ENCODE measurements at places on chromosomes 5 and 9.

DNA sequence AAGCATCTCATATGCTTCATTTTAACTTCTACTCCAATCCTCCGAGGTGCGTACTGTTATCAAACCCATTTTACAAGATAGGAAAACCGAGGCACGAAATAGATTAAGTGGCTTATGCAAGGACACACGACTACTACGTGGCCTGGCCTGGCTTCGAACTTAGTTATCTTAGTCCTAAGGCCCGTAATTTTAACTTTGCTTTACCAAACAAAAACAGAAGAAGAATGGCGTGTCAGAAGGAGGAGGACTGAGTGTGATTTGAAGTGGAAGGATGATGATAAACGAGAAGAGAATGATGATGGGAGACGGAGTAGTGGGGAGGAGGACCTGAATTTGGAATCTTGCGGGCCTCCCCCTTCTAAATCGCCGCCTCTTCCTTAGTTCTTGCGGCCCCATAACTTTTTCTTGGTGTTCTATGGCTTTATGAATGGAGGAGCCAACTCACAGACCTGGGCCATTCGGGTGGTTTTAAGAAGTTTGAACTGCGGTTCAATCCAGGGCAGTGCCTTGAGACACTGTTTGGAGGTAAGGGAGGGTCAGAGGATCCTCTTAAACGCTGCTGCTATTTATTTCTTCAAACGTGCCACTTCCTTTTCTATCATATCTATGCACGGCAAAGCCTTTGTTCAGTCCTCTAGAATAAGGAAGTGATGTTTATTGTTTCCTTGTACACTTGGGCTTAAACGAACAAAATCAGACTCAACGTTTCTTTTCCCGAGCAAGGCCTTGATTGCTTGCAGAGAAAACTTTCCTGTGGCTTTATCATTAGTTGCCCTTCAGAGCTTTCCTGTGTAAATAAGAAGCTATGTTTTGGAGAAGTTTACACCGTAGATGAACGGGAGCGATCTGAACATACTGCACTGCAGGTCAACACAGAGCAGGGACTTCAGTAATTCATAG is 795 bp downstream of the CNOT8 start:
- no peak for DNase-seq

DNA sequence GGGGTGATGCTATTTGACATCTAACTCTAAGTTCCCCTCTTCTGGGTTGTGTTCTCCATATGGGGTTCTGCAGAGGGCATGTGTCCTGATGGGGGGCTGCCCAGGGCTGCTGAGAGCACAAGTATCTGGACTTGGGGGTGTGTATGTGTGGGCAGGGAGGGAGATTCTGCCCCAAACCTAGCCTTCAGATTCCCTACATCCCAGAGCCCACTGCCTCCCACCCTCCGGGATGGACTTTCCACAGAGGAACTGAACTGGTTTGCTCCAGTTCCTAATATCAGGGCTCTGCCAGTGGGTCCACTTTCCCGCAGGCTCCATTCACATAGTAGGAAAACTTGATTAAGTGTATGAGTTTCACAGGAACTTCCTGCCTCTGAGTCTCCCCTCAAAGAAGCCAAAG is 16.4 kb upstream of the TIFAB start:
- DNase-seq, result no peak

DNA sequence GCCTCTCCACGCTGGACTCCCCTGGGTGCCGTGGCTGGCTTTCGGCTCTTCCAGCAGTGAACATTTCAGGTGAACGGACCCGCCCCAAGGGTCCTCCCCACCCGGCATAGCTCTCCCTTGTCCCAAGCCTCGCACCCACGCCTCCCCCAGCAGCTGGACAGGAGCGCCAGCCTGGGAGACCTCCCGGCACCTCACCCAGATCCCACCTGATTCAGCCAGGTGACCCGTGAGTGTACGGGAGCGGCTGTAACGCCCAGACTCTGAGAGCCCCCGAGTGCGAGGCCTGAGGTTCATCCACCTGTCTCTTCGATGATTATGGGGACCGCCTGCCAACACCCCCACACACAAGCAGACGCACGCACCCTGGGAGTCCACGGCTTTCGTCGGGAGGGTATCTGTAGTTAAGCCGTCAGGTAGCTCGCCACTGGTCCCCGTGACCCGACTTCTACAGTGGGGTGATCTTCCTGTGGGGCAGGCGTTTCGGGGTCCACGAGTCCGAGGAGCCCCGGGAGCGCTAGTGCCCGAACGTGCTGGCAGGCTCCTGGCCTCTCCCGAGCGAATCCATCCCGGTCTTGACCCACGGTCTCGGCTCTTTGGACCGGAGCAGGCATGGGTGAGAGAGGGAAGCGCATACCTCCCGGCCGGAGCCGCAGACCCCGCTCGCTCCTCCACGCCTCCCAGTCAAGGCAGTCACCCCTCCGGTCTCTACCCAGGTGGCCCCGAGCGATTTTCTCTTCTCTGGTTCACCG is 14.9 kb downstream of the TRIM7 start:
- DNase-seq, result no peak

DNA sequence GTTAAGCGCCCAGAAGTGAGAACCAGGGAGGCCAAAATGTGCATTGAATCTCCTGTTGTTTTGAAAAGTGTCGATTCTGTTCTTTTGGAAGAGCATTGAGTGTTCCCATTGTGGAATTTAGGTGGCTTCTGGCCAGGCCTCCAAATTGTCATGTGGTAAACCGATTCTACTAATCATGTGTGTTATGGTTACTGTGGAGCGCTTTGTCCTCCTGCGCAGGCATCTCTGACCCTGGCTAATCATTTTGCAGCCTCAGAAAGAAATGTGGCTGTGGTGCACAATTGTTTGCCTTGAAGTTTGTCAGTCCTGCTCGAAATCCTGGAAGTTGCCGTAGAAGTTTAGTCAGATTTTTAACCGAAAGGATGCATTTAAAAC is 121.3 kb downstream of the RASGRF2 start:
- DNase-seq, result no peak

DNA sequence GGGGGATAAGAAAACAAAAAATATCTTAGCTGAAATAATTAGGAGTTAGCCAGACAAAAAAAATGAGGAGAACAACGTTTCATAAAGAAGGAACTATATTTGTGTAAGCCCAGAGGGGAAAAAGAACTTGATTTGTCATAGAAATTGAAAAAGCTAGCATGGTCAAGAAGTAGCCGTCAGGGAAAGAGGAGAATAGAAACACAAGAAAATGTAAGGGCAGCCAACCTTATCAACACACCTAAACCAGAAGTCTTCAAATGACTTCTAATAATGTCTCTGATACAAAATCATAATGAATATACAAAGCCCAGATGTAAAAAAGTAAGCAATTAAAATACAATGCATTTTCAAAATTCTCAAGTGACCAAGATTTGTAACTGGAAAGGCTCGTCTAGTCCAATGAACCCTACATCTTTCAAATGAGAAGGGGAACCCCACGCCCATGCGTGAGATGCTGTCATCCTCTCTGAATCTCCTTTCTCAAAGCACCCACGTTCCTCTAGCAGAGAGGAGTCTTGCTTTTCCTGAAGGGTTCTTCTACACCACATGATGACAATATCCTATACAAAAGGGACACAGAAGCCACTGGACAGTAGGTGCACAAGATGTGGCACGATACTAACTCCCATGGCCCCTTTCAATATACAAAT is 103.7 kb downstream of the ARL15 start:
- no peak for DNase-seq

All from cortex of kidney (tissue), 1 donor.